GM13977 (cell line): ENCODE measurements at places on chromosomes 2 and 18.

DNA sequence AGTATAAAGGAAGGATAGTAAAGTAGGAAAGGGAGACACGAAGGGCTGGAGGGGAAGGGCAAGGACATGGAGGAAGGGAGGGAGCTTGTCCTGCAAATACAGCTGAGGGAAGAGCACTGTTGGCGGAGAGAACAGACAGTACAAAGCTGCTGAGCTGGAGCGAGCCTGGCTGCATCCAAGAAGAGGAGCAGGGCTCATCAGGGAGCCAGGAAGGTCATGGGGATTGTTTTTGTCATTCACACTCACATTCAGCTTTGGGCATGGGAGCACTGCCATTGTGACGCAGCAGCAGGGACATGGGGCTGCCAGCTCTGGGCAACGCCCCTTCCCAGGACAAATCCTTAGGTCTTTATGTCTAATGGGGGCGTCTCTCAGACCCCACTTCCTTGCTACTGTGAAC, 125.1 kb downstream of the COPS8 start:
- DNase-seq, result no peak

- no peak for DNase-seq
These were observed 307.1 kb downstream of the GRB14 start for GRCh38 chr2:164314148-164314547.

DNA sequence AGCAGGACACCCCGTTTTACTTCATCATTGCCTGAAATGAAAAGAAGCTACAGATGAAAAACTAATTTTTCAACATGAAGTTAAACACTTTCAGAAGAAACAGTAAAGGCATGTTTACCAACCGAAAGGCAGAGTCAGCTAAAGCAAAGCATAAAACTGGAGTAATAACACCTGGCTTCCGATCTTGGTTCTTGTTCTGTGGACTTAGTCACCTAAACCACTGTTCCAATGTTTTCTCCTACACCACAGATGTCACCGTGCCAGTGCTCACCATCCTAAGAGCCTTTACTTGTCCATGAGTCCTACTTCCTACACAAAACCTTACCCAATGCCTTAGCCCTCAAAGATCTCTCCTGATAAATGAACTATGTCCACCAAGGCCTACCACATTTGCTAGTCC, 13.5 kb downstream of the MCM6 start:
- DNase-seq, result no peak

DNA sequence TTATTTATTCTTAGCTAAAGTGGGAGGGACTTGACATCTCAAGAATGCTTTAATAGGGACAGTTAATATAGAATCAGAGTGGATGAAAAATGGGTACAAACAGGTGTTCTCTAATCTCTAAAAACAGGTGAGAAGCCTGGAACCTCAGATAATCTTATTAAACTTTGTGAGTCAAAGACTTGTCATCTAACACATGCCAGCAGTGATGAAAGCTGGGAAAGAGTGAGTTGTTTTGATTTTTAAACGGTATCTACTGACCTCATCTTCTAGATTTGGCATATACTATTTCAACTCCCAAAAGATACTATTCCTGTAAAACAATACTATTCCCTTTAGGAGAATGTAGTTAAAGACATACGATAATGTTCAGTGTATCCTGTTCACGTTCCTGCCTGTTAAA, 103.4 kb downstream of the CCDC141 start:
- DNase-seq, result no peak

GRCh38 chr18:9570255-9570654, 44.1 kb downstream of the PPP4R1 start:
- DNase-seq, result no peak

DNA sequence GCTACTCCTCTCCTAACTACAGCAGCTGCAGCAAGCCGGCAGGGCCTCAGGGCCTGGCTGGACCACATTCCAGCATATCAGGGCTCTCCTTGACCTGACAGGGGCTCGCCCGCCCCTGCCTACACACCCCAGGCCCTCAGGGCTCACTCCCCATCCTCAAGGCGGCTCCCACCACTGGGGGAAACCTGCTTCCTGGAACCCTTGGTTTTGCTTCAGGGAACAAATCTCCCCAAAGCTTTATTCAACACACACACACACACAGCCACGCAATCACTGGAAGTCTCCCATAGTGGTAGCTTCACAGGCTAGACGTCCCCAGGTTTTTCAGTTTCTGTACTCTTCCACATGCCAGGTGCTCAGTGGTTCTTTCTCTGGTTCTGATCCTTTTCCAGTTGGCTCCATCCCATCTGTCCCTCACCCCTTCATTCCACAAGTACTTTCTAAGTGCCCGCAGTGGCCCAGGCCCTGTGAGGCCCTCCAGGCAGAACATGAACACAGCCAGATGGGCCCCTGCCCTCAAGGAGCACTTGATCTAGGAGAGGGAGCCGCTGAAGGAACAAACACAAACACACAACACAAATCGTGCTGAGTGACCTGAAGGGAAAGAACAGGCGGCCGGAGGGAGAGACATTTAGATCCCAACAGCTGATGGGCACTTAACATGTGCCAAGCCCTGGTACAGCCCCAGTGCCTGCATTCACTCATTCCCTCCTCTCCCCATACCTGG, 51.1 kb downstream of the TNS1 start:
- DNase-seq, result no peak
